ENCODE measurements at places on chromosomes 2 and 18.

GRCh38 chr2:127589841-127590240, 54.4 kb downstream of the MYO7B start:
- no peak for DNase-seq

- no peak for DNase-seq
Observed at GRCh38 chr2:238231251-238231793, 8.5 kb downstream of the HES6 start.

GRCh38 chr2:135893374-135893794, 17.1 kb upstream of the MCM6 start:
- no peak for DNase-seq

- no peak for DNase-seq
Observed at GRCh38 chr2:30677861-30678385, 129.3 kb downstream of the CAPN13 start.

DNA sequence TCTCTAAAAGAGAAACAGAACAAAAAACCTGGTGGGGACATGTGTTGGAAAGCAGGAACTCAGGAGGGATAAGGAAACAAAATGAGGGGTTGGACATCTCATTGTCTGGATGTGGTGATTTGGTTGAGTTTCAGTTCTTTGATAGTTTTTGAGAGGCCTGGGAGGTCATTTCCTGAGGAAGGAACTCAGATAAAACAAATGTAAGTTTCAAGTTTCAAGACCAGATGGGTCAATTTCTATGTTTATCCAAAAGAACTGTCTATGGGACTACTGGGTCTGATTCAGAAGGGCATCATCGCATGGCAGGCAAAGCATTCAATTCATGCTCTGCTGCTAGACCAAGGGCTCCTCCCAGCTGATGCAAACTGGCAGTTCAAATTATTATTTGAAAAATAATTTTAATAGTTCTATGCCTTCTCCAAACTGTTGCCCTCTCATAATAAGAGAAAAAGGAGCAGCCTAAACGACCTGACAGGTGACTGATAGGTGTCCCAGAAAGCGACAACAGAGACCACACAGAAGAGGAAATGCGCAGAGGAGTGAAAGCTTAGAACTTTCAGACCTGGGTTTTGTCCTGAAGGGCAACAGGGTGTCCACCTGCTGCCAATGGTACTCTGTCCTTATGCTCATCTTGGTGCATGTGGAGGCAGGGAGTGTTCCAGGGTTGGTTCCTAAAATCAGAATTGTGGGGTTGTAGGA, 39.3 kb upstream of the SH3RF3 start:
- DNase-seq = no peak
